ENCODE measurements at places on chromosomes 16 and 17.
A peak's percentile ranks its signal among the peaks of the same experiment; 100 is the strongest.

DNA sequence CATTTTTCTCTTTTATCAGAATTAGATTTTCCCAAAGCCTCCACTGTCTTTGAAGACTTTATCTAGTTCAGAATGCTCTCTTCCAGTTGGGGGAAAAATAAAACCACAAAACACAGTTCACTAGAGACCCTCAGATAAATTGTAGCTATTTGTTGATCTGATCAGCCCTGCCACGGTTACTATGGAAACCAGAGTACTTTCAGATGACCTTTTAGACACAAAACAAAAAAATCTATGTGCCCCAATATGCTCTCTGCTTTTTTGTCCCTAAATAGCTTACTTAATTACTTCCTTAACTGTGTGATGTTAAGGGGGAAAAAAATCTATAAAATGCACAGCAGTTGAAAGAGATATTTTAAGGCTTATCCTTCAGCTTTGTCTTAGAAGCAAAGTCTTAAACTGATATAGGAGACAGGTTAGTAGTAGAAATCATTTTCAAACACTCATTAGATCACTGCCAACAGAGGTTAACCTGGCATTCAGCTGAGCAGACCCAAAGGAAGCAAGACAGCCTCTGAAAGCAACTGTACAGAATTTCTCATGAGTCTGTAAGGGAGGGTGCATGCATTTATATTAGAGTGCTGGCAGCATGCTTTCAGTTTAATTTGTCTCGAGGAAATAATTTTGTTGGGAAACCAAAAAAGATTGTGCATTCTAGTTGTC is 129.9 kb upstream of the CACNG5 start:
- DNase-seq: no peak

GRCh38 chr16:66099306-66099705 is 267.2 kb upstream of the CDH5 start:
- no peak for DNase-seq

GRCh38 chr17:77742579-77742978 is 215.9 kb upstream of the TNRC6C start:
- DNase-seq: no peak

DNA sequence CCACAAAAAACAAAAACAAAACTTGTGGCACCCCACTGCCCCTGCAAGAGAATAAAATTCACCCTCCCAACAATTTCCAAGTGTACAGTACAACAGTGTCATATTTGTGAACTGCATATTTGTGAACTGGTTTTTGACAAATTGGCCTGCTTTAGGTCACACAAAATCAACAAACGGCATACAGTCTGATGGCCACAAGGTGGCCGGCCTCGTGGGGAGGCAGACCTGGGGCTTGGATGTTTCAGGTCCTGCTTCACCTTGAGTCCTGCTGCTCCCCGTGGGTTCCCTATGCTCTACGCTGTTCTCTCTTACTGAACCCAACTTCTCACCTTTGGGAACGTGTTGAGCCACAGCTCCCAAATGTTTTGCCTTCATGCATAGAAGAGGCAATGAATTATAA is 102.2 kb downstream of the CDK5R1 start:
- no peak for DNase-seq

DNA sequence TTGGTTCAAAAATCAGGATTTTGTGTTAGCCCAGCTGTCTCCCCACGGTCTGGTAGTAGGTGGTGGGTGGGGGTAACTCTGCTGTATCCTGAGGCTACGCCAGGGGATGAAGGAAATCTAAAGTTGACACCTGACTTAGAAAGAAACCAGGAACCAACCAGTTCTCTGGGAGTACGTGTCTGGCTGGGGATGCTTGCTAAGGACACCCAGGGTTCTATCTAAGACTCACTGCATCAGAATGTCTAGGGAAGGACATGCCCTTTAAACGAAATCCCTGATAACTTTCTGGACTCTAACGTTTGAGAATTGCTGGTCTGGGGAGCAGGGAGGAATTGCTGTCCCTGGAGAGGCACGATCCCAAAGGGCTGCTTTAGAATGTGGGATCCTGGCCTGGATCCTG is 39.2 kb upstream of the CES5A start:
- no peak for DNase-seq

DNA sequence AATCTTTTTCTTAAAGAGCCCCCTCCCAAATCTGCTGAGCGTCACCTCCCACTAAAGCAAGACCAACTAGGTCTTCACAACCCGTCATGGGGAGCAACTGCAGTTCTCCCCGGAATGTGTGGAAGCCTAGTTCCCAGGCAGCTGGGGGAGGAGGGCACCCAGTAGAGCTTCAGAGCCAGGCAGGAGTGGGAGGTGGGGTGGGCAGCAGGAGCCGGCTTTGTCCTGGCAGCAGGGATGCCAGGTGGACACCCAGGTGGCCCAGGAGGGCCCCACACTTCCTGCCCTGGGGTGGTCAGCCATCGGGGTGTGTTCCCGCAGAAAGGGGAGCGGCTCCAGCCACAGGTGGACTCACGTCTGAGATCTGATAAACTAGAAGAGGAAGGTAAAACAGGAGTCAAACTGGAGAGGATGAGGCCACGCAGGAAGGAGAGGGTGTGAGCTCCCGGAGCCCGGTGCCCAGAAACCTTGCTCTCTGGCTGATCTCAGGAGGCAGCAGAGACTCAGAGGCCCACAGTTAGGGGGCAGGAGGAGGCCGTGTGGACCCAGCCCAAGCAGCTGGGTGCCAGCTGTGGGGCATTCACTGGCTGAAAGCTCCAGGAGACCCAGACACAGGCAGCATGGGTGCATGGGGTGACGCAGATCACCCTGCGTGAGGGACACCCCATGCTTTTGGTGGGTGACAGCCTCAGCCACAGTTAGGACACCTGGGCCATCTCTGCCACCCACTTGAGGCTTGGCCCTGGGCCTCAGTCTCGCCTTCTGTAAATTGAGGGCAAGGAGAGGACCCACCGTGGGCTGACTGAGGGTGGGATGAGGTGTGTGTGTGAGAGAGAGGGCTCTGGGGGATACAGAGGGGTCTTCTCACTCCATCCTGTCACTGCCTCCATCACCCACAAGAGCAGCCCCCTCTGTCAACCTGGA is 260.8 kb upstream of the TNRC6C start:
- no peak for DNase-seq

DNA sequence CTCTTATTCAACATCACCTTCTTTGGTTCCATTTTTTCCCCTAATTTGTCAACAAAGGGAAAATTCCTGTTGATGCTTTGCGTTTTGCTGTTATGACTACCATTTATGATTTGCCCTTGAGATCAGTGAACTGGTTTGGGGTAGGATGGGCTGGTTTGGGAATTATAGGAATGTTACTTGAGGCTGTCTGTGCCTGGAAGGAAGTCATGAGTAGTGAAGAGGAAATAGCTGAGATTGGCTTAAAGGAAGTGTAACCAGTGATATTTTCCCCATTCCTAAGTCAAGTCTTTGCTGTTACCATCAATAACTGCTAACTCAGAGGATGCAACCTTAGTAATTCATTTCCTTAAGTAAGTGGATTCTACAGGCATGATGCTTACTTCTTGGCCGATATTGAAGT is 179.2 kb downstream of the MAP2K6 start:
- no peak for DNase-seq

DNA sequence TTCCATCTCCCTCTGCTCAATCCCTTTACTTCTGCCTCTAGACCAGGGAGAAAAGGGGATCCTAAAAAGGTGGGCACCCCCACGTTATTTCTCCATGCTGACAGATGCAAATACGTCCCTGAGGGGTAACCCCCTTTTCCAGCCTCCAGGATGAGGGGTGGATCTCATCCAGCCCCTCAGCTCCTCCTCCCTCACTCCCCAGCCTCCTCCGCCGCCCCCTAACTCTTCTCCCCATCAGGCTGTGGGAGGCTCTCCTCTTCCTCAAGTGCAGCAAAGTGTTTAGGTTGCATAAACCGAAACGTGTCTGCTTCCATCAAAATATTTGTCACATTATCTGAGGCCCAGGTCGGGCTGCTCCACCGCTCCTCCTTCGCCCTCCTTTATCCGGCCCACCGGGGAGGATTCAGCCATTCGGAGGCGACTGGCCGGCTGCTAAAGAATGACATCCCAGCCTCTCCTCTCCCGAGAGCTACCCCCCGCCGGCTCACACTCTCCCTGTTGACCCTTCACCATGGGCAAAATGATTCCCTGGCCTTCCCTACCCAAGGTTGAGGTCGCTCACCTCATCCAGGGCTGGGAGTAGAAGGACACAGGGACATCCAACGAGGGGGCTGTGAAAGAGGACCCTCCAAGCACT is 1.2 kb upstream of the C1QL1 start:
- DNase-seq: no peak

DNA sequence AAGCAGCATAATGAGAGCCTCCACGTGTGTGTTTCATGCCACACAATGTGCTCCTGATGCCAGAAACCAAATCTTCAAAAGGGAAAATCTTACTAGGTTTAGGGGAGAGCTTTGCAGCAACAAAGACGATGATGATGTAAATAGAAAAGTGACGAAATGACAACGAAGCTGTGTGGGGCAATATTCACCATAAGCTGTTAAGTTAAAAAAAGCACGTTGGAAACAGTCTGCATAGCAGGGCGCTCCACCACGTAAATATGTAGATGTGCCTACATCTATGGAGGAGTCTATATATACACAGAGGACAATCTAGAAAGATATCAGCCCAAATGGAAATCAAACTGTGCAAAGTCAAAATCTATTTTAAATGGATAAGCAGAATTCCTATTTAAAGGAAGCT is 61.0 kb downstream of the RPH3AL start:
- no peak for DNase-seq

DNA sequence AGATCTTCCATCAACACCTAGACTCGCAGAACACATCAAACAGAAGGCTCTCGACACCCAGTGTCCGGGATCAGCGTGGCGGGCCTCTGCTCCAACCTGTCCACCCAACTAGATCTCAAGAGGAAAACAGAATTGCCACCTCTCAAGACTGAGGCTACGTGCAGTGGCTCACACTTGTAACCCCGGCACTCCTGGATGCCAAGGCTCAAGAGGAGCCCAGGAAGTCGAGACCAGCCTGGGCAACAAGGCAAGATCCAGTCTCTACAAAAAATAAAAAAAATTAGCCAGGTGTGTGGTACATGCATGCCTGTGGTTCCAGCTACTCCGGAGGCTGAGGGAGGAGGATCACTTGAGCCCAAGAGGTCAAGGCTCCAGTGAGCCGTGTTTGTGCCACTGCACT is 132.6 kb downstream of the ZFHX3 start:
- DNase-seq: no peak

DNA sequence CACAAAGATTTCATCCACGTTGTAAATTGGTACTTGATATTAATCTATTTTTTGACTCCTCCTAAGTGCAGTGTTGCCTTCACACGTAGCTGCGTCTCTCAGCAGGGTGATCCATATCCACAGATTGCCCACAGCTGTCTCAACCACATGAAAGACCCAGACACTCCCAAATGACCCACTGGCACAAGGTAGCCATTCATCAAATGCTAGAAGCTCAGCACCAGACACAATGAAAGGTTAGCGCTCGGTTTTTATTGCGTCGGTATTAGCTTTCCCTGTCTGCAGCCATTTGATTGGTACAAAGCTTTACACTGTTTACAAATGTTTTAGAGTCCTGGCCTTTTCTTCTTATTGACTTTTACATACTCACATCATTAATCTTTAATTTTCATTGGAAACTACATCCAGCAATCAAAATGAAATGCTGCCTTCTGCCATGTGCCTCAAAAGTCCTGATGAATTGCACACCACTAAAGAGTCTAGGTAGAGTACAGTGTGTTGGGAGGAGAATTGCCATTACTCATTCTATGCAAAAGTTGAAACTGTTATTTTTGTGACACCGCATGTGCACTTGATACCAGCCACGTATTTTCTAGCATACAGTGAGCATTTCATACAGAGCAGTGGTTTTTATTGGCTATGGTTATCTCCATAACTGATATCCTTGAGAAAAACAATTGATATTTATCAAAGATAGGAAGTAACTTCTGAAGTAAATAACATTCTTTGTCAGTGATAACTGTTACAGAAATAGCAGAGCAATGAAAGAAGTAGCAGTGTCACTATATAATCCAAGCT is 127.3 kb upstream of the NUDT7 start:
- DNase-seq: no peak

- no peak for DNase-seq
Measured at GRCh38 chr17:77233127-77233526, 92.4 kb downstream of the SEC14L1 start.

GRCh38 chr17:10114931-10115535 is 83.4 kb downstream of the GAS7 start:
- DNase-seq: peak; percentile 84

DNA sequence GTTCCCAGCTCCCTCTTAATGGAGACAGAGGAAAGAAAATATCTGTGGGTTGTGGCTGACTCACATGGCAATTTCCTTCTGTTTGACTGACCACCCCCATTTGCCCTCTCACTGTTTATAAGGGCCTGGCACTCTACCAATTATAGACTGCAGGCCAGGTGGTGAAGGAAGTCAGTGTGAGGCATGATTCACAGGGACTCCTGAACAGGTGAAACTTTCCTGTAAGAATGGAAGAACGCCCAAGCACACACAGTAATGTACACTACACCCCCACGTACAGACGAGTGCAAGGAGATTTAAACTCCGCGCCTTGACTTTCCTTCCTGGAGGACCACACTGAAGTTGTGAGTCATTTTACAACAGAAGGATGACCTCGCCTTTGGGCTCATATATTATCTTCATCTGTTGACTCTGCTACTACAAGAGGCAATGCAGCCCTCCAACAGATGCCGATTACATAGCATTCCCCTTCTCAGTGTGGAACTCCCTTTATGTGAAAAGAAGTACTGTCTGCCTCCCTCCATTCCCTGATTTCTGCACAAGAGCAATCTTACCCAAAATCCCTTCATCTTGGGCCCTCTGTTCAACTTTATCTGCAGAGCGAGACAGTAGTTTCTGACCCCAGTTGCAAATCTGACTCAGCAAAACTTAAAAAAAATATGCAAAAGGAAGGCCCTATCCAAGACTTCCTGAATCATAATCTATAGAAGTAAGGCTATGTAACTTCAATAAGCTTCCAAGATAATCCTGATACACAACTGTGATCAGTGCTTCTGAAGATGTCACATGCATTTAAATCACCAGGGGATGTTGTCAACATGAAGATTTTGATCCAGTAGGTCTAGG is 163.6 kb downstream of the SHISA6 start:
- DNase-seq: no peak

GRCh38 chr17:72351884-72352346 is 231.1 kb downstream of the SOX9 start:
- no peak for DNase-seq

DNA sequence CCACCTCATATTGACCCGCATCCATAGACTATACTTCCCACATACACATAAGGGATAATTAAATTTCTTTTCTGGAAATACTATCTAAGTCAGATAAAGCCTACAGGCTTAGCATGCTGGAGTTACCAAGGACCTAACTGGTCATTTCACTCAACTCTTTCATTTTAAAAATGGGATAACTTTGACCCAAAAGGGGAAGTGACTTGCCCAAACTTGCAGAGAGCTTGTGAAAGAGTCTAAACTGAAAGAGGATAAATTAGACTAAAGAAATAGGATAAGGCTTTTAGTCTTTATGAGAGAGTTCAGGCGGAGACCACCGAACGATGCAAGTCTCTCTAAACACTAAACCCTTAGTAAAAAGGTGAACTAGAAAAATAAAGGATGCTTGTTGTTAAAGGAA is 3.9 kb upstream of the KRT33A start:
- DNase-seq: peak; percentile 66

GRCh38 chr17:17628388-17629008 is 37.0 kb upstream of the PEMT start:
- no peak for DNase-seq

GRCh38 chr17:4789951-4790704 is 1.4 kb downstream of the GLTPD2 start:
- DNase-seq: peak; percentile 48

- DNase-seq: no peak
Measured at GRCh38 chr17:21199856-21200255, 14.1 kb downstream of the TMEM11 start.

- no peak for DNase-seq
Measured at GRCh38 chr17:68341482-68341881, 50.2 kb downstream of the ARSG start.
